ENCODE measurements at places on chromosomes 5 and 9. TPM values are rescaled to one million over a fixed set of nuclear protein-coding genes. Genes with fewer than 3 reads are reported as not detected.
A peak's percentile ranks its signal among the peaks of the same experiment; 100 is the strongest.

Gene MTAP
- total RNA-seq, result 20.3 TPM

Gene EGR1
- 3.2 TPM for total RNA-seq

Gene ACSL6
- 0.03 TPM for total RNA-seq

Gene SPINK5
- not detected for total RNA-seq

Gene PPP2R2B
- not detected for total RNA-seq

Gene FAM200C
- 5.0 TPM for total RNA-seq

DNA sequence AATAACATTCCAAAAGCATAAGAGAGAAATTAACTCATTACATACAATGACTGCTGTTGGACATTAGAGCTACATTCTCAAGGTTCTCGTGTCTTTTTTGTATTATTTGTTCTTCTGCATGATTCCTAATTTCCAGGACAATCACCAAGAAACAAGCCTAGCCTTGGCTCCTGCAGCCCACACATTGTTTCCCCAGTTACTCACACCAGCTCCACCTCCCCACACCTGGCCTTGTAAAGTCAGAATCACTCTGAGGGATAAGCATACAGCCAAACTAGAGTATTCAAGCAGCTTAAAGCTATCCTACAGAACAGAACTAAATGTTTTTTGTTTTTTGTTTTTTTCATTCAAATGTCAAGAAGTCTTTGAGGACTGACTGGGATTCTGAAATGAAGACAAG is 189.2 kb downstream of the HINT1 start:
- DNase-seq, result no peak

- DNase-seq, result no peak
Observed at GRCh38 chr5:87650284-87650683, 237.6 kb upstream of the CCNH start.

GRCh38 chr5:162174358-162174974 is 106.9 kb downstream of the GABRG2 start:
- no peak for DNase-seq

DNA sequence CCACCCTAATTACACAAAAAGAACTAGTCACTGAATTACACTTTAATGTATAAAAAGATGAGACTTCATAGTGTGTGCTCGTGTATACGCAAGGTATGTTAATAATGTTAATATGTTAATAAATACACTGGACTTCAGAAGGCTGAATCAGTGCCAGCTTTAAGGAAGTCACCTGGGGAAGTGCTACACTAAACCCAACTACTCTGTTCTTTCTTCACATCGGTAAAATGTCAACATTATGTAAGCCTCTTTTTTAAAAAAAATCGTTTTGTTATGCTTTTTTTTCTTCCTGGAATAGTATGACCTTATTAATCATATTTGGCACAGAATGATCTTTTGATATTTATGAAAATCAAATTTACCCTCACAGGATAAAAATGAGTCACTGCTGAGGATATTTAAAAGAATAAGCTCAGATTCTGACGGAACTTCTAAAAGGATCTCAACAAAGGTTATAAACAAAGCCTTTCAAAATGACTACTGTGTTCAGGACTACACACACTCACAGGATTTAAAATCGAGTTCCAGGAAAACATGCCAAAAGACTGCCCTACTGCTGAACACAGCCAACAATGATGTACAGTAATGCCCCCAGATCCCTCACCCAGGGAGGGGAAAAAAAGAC is 75.9 kb downstream of the AUH start:
- no peak for DNase-seq

GRCh38 chr9:79663300-79663699 is 91.5 kb downstream of the TLE4 start:
- no peak for DNase-seq

GRCh38 chr5:107282061-107282460 is 388.7 kb downstream of the EFNA5 start:
- DNase-seq, result no peak

DNA sequence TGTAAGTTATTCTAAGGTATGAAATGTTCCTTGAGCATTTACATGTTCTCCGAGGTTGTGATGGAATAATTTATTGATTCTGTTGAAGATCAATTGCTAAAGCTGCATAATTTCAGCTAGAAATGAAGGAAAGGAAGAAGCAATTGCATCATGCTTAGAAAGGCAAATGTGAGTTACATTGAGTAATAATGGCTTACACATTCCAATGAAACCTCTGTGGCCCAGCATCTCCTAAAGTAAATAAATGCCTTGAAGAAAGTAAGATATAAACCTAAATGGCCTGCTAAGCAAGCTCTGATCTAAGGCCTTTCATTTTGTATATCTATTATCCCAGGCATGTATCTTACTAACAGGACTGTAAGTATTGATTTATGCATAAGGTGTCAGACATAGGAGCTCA is 677.3 kb upstream of the RGMB start:
- DNase-seq, result peak; percentile 43

GRCh38 chr9:131635285-131635684 is 90.0 kb downstream of the PRRT1B start:
- peak; percentile 91 for DNase-seq

DNA sequence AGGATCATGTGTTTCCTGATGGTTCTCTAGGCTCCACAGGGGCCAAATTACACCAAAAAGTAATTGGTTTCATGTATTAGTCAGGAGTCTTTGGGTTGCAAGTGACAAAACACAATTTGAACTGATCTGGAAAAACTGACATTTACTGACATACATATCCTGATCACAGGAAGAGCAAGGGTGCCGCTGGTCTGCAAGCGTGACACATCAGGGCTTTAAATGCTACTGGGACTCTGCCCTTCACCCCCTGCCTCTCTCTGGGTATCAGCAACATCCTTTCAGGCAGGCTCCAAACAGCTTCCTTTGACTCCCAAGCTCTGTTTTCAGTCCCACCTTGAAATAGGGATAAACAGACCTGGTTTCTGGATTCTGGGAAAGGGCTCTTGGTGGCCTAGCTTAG is 197.5 kb downstream of the PALM2AKAP2 start:
- DNase-seq, result no peak

DNA sequence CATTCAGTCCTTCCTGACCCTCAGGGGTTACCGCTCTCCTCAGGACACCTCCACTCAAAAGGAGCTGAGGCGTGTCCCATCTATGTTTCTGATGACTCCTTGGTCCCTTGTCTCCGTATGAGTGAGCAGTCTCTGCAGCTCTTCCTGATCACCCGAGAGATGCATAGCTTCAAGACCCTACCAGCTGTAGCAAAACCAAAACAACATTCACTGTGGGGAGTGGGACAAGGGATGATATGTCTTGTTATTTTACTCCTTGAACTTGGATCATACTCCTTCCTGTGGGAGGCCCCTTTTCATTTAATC is 14.4 kb downstream of the GLDC start:
- no peak for DNase-seq

GRCh38 chr9:137811283-137811870 is 66.2 kb upstream of the CACNA1B start:
- DNase-seq, result no peak

DNA sequence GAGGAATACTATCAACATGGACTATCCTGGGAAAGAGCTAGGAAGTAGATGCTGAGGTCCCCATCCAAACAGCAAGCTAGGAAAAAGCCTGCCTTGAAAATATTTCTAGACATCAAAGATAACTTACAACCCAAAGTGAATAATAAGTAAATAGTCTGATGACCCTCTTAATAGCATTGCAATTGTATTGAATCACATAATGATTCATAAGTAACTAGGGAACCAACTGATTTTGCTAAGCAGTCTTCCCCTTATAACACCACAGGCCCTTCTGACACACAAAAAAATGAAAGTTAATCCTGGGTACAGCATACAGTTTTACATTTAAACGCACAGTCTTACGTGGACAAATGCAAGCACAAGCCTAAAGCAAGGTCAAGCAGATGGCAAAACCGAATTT is 199.3 kb downstream of the RFK start:
- no peak for DNase-seq

DNA sequence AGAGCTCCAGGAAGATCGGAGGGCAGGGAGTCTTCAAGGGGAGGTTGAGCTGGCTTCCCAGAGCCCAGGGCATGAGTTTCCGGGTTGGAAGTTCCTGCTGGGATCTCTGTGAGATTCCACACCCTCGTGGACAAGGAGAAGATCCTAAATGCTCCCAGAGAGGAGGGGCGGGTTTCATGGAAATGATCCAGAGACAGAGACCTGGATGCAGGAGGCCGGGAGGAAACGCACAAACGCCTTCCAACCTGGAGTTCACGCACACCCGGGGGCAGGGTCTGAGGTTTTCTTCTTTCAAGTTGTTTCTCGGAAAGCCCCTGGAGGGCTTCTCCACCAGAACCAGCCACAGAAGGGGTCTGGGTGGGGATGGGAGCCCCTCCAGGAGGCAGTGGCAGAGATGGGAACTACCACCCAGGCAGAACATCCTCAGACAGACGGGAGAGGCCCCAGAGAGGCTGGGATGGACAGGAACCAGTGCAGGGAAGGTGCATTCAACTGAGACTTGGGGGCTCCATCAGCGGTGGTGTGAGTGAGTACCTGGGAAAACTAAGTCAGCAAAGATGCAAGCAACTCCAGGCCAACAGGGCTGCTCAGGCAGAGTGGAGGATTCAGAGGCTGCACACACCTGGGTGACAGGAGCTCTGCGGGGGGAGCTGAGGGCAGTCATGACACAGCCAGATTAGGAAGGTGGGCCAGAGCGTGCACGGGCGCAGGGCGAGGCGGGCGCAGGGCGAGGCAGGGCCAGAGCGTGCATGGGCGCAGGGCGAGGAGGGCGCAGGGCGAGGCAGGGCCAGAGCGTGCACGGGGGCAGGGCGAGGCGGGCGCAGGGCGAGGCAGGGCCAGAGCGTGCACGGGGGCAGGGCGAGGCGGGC is 52.1 kb upstream of the EXOC3 start:
- DNase-seq, result no peak

GRCh38 chr5:65394087-65394486 is 87.6 kb downstream of the ADAMTS6 start:
- DNase-seq, result no peak

- DNase-seq, result no peak
Observed at GRCh38 chr5:107413754-107414153, 257.0 kb downstream of the EFNA5 start.

- peak; percentile 77 for DNase-seq
Observed at GRCh38 chr5:113047234-113047633, 70.6 kb downstream of the DCP2 start.

GRCh38 chr5:14385019-14385418 is 196.6 kb upstream of the OTULINL start:
- DNase-seq, result no peak

GRCh38 chr5:93800988-93801811 is 59.8 kb upstream of the POU5F2 start:
- no peak for DNase-seq

- DNase-seq, result peak; percentile 42
Observed at GRCh38 chr5:138949988-138950387, 74.9 kb upstream of the LRRTM2 start.

DNA sequence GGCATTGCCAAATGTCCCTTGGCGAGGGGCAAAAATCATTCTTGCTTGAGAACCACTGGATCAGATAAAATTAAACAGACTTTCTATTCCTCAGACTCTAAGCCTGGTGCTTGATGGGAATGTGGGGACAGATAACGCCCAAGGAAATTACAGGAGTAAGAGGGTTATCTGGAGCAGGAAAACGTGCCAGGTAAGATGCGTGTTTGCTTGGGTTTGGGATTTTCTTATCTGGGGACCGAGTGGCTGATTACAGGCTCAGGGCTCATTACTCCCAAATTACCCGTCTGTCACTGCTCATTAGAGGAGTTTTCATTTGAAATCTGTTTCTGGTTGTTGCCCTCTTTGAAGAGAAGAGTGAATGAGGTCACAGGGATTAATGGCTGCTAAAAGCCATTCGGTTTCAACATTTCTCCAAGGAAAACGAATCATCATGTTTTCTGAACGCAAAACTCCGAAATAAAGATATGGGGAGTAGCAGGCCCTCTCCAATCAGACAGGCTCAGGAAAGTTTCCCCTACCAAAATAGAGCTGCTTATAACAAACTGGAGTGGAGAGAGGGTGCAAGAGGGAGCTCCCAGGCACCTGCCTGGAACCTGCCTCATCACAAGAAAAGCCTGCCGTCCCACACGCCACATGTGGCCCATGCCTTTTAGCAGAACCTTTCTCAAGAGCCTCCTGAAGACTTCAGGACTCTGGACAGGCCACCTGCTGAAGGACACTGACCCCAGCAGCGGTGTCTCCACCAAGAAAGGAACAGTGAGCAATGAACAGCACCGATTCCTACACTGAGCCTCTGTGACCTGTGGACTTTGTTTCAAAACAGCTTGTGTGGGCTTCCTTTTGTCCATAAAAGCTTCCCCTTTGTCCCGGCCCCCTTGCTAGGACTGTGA is 136.4 kb downstream of the ICE1 start:
- no peak for DNase-seq

DNA sequence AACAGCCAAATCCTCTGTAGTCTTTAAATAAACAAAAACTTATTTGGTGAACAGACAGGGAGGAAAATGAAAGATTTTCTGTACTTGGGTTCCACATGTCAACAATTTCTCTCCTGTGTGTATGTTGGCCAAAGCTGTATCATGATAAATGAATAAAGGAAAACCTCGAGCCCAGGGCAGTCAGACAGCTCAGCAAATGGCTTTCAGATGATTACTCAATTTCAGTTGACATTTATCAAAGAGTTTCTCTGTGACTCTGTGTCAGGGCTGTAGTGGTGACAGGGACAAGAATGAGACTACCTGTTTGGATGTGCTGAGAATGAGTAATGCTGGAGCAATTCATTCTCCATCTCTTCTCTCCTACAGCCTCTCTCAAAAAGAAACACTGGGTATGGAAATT is 45.7 kb upstream of the PTGS1 start:
- DNase-seq, result peak; percentile 24

DNA sequence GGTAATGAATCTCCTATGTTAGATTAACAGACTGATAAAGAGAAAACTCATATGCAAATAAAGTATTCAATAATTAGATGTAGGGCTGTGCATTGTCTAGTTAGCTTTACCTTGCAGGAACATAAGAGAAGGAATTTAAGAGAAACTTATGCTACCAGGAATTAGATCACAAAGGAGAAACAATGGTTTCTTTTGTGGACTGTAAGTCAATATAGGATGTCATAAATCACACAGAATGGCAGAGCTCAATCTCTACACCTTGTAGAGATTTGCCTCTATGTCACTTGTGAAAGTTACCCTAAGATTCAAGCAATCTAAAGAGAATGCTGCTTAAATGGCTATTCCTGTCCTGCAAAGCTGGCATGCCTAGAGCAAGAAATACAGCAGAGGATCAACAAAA is 26.0 kb downstream of the SLCO4C1 start:
- no peak for DNase-seq

GRCh38 chr9:136182850-136183422 is 22.0 kb downstream of the LHX3 start:
- no peak for DNase-seq

GRCh38 chr9:118423021-118423420 is 718.8 kb downstream of the TLR4 start:
- DNase-seq, result no peak

DNA sequence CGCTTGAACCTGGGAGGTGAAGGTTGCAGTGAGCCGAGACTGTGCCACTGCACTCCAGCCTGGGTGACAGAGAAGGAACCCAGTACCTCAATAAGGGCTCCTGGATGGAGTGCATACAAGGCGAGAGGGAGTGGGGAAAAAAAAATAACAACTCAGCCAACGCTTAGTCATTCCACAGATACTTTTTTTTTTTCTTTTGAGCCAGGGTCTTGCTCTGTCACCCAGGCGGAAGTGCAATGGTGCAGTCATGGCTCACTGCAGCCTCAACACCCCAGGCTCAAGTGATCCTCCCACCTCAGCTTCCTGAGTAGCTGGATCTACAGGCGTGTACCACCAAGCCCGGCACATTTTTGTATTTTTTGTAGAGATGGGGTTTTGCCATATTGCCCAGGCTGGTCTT is 59.5 kb upstream of the GGTA1 start:
- no peak for DNase-seq
